CD4-positive, alpha-beta T cell treated with Interleukin-15 for 1 hour (primary cell): ENCODE measurements at places on chromosomes 7 and 10.
A peak's percentile ranks its signal among the peaks of the same experiment; 100 is the strongest.

- no peak for DNase-seq
These were observed 20.4 kb downstream of the HIBADH start for GRCh38 chr7:27642271-27642670.

- DNase-seq, result no peak
These were observed 101.9 kb downstream of the ELMO1 start for GRCh38 chr7:37346761-37347160.

- no peak for DNase-seq
These were observed 10.5 kb downstream of the TMEM168 start for GRCh38 chr7:112779667-112780066.

- DNase-seq, result no peak
These were observed 14.2 kb upstream of the HPS1 start for GRCh38 chr10:98460837-98461499.

- DNase-seq, result peak; percentile 82
These were observed 25.9 kb downstream of the ZNF775 start for GRCh38 chr7:150404805-150405583.

DNA sequence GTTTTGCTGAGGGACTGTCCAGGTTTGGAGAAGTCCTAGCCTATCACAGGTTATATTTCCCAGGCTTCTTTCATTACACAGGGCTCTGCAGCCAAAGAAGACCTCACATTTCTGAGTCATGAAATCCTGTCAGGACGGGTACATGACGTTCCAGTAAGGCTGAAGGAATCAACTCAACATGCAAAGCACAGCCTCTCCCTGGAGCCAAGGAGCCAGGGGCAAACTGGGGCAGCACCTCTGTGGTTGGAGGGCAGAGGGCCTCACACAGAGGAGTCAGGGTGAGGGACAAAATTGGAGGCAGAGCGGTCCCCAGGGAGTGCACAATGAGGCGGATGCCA is 116.3 kb upstream of the GDF10 start:
- DNase-seq, result no peak

DNA sequence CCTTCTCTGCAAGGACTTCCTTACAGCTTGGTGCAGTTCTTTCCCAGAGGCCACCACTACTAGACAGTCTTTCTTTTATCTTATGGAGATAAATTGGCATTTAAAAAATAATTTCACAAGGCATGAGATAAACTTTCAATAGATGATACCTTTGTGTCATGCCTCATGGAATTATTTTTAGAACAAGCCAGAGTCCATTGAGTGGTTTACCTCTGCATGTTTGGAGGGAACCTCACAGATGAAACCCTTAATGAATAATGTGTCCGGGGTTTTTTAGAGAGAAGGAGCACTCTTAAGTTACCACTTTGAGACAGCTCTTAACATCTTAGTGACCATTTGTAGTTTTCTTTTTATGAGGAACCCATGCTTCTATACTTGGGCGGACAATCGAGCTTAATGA is 17.2 kb downstream of the NODAL start:
- no peak for DNase-seq

- no peak for DNase-seq
These were observed 48.0 kb downstream of the PLPP4 start for GRCh38 chr10:120505056-120505455.

DNA sequence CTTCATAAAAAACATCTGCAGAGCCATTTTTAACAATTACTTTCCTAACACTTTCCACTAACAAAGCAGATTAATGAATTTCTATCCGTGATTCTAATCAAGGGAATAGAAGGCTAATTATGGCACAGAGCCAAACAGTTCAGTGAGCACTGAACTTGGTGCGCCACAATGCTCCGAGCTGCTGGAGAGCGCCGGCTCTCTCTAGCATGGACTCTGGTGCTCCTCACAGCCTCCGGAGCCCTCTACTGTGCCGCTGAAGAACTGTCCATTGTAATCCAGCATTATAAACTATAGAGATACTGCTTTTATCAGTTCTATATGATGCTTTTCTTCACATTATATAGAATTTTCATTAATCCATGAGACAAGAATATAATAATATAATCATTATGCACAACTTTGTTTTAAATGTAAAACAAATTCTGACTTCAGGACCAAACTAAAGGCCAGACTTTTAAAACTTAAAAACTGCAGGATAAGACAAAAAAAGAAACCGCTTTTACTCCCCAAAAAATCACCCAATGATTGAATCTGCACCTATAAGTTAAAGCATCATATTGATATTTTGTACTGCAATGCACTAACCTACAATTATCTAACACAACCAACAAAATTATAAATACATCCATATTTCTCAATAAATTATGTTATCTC is 123.6 kb downstream of the RNF32 start:
- no peak for DNase-seq

- no peak for DNase-seq
These were observed 15.7 kb downstream of the NOLC1 start for GRCh38 chr10:102167861-102168260.

GRCh38 chr10:70380350-70381135 is 1.9 kb downstream of the LRRC20 start:
- no peak for DNase-seq

GRCh38 chr10:31754803-31755624 is 173.6 kb downstream of the ARHGAP12 start:
- DNase-seq, result no peak

DNA sequence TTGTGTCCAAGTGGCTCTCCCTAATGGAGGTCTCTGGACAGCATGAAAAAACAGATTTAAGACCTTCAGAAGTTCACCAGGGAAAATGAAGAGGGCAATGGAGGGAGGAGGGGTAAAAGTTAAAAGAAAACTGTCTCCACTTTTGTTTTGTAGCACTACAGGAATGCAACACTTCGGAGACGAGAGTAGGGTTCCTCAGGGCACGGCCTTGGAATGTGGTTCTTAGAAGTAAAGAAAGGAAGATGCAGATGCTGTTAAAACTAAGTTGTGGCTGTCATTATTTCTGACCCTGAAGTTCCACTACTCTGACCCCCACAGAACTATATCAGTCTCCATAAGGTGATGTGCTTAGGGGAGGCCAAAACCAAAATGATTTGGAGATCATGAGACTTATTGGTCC is 335.1 kb downstream of the XPNPEP1 start:
- DNase-seq, result no peak

GRCh38 chr7:127251465-127252376 is 1.0 kb downstream of the GRM8 start:
- no peak for DNase-seq
